ENCODE measurements at places on chromosomes 2 and 18. TPM values are rescaled to one million over a fixed set of nuclear protein-coding genes. Genes with fewer than 3 reads are reported as not detected.

Gene RIT2
- not detected for total RNA-seq

Gene RND3
- total RNA-seq, result 601 TPM

Gene MAP2
- total RNA-seq, result 23.2 TPM

Gene DSG4
- total RNA-seq, result not detected

Gene GPAT2
- total RNA-seq, result 10.2 TPM

Gene PER2
- total RNA-seq, result 13.5 TPM

Gene GCG
- total RNA-seq, result not detected

Gene THSD7B
- total RNA-seq, result not detected

Data from hair follicle dermal papilla cell (primary cell).